NCI-H345 (cell line): ENCODE measurements at places on chromosomes 13 and 19.
A peak's percentile ranks its signal among the peaks of the same experiment; 100 is the strongest.

- DNase-seq, result no peak
Observed at GRCh38 chr13:75263741-75264407, 218.1 kb downstream of the TBC1D4 start.

- DNase-seq, result no peak
Observed at GRCh38 chr13:74197677-74198429, 63.6 kb upstream of the KLF12 start.

- DNase-seq, result no peak
Observed at GRCh38 chr13:41546372-41547190, 89.2 kb downstream of the RGCC start.

DNA sequence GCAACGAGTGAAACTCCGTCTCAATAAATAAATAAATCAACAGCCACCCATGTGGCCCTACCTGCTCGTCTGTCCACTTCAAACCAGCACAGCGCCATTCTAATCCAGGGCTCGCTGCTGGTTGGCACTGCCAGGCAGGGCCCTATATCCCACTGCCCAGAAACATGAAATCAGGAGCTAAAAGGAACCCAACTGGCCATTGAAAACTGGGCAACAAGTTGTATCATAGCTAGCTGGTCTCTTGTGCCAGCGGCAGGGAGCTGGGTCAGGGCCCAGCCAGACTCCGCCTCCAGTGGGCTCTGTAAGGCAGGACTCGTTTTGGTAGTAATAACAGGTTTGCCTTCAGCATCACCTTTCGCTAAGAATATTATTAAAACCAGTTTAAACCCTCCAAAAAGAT lies 39.3 kb downstream of the GGACT start:
- DNase-seq, result no peak

GRCh38 chr19:6073858-6074708 lies 36.2 kb downstream of the RFX2 start:
- DNase-seq, result no peak

- no peak for DNase-seq
Observed at GRCh38 chr19:3017923-3018322, 11.2 kb downstream of the TLE2 start.

DNA sequence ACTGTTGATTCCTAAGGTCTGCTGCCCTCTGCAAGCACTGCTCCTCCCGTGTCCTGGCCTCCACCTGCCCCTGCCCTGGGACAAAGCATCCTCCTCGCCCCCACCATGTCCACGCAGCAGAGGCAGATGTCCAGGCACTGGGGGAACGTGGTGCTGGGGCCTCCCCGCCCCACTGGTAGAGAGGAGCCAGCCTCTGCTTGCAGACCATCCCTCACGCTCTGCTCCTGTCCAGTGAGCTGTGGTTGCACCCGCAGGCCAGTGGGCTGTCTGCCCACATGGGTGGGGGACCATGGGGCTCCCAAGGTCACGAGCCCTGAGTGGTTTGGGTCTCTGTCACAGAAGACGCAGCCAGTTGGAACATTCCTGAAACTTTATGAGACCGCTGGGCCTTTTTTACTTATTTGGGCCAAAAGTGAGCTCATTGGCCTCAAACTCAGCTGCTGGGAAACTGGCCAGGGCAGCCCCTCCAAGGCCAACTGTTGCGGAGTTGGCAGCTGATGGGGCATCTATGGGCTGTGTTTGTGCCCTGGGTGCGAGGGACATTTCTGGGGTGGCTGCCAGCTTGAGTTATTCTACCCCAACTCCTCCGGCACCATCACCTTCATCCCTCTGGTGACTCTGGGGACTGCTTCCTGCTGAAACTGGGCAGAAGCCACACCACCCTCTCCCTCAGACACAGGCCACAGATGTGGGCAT lies 64.8 kb upstream of the F7 start:
- no peak for DNase-seq

GRCh38 chr13:114124921-114125320 lies 7.5 kb downstream of the RASA3 start:
- DNase-seq, result no peak

DNA sequence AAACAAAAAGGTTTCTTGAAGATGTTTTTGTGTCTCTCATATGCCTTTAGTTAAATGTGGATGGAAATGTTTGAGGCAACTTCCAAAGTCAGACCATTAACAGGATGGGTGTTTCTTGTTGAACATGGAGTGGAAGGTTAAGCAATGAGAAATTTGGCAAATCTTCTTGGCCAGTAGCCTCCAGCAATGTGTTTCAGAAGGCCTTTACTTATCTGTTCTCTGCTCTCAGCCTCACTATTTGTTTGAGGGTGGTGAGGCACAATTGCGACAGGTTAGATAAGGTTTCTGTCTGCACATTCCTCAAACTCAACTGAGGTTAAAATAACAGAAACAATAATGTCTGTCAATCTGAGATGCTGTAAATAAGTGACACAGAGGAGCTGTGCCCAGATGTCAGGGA lies 1019.0 kb downstream of the DIAPH3 start:
- no peak for DNase-seq

DNA sequence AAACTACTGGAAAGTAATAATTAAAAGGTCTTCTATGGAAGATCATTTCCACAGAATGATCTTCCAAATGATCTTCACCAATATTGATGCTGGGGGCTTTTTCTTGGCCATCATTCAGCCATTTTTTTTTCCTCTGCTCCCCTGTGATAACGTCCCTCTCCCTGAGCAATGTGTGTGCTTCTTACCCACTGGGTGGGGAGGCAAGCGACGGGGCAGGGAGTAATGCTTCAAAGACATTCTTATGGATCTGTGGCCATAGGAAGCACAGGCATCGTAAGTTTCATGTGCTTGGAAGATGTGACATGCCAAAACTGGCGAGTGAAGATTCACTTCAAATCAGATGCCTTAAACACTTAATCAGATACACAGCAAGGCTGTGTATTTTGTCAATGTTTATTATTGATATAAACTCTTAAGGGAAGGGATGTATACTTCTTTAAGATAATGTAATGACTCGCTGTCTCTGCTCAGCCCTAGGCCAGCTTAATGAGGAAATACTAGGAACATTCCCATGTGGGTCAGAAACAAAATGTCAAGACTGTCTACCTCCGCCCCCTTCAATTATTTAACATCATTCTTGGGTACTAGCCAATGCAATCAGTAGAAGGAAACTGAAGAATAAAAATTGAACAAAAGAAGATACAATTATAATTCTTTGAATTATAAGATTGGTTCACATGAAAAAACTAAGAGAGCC lies 34.1 kb upstream of the SERPINE3 start:
- DNase-seq, result no peak

- DNase-seq, result peak; percentile 76
Observed at GRCh38 chr13:50529154-50529882, 314.2 kb downstream of the DLEU7 start.

DNA sequence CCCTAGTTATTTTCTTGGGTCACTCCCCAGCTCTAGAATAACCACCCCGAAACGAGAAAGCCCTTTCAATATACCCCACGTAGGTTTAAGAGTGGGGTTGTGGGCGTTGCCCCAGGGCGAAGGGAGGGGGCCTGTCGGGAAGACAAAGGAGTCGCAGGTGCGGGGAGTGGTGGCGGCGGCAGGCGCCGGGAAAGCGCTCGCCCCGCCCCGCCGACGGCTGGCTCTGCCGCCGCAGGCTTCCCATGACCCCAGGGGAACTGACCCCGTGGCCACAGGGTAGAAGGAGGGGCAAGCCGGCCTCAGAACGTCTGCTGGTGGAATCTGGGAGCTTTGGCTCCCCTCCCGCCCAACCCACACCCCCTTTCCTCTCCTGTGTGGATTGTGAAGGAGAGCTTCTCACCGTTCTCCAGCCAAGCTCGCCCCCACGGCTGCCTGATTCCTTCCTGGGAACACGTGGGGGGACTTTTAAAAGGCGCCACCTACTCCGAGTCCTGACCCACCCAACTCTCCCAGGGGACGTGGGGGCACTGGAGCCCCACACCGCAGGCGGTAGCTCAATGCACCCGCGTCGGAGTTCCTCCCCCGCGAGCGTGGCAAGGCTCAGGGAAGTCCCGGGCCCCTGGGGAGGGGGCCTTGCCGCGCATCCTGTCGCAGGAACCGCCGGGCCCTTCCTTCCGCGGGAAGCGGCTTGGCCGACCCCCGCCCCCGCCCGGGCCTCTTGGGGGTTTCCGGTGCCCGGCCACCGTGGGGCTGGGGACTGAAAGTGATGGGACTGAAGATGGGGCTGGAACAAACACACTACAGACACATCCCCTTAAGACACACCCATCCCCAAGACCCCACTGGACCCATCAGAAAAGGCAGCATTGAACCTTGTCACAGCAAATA lies 5.5 kb downstream of the IER2 start:
- no peak for DNase-seq

GRCh38 chr13:40063278-40063698 lies 407.8 kb downstream of the COG6 start:
- DNase-seq, result no peak

DNA sequence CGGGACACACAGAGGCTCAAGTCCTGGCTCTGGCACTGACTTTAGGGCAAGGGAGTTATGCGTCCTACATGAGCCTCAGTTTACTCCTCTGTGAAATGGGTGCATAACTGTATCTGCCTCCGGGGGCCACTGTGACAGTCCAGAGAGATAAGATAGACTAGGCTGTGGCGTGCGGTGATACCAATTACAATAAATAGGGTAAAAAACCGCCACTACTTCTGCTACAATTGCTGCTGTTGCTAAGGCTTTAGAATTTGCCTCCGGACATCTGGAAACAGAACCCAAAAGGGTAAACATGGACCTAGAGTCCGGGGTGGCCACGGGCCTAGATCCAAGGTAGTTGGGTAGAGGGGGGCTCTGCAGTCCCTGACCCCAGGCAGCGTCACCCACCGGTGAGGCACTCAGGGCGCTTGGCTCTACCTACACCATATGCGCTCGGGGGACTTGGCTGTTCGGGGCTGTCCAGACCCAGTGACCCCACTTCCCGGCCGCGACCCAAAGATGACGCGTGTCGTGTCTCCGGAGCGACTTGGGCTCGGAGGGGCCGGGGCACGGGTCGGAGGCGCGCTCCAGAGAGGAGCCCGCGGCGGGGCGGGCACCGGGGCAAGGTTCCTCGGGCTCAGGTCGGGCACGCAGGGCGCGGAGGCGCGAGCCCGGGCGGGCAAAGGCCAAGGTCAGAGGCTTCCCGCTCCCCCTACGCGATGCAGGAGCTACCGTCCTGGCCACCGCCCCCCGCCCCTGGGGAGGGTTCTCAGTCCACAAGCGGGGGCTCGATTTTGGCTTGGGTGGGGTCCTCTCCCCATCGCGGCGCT lies 1.1 kb downstream of the INSR start:
- DNase-seq, result peak; percentile 8

- DNase-seq, result peak; percentile 40
Observed at GRCh38 chr19:47445937-47446402, 25.7 kb downstream of the SLC8A2 start.

GRCh38 chr19:2813235-2814160 lies 6.2 kb upstream of the ZNF554 start:
- no peak for DNase-seq

DNA sequence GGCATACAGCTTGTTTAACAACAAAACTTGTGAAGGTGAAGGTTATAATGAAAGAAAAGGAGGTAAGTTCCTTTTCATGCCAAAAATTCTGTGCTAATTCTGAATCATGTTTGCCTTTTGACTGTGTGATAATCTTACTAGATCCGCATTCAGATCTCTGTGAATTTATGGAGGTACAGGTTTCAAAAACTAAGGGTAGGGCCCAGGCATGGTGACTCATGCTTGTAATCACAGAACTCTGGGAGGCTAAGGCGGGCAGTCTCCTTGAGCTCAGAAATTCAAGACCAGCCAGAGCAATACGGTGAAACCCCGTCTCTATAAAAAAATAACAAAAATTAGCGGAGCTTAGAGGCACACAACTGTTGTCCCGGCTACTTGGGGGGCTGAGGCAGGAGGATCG lies 45.9 kb downstream of the PCDH9 start:
- DNase-seq, result no peak

DNA sequence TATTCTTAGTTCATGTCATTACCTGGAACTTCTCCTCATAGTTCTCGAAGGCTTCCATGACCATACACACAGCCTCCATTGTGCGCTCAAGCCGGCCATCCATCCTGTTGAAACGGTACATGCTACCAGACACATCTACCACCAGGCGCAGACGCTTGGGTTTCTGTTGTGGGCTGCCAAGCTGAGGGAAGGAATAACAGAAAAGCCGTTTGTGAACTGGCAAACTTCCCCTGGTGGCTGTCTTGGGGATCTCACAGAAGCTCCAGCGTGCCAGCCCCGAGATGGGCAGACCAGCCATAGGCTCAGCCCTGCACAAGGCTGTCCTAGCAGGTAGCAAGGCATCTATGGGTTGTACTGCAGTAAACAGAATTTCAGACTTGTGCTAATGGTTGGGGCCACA lies 130.1 kb downstream of the RGCC start:
- no peak for DNase-seq

GRCh38 chr13:64482373-64482772 lies 2747.8 kb downstream of the PCDH9 start:
- DNase-seq, result no peak

GRCh38 chr13:40231311-40231710 lies 435.1 kb downstream of the FOXO1 start:
- no peak for DNase-seq

GRCh38 chr13:46386392-46387063 lies 524 bp downstream of the RUBCNL start:
- no peak for DNase-seq

DNA sequence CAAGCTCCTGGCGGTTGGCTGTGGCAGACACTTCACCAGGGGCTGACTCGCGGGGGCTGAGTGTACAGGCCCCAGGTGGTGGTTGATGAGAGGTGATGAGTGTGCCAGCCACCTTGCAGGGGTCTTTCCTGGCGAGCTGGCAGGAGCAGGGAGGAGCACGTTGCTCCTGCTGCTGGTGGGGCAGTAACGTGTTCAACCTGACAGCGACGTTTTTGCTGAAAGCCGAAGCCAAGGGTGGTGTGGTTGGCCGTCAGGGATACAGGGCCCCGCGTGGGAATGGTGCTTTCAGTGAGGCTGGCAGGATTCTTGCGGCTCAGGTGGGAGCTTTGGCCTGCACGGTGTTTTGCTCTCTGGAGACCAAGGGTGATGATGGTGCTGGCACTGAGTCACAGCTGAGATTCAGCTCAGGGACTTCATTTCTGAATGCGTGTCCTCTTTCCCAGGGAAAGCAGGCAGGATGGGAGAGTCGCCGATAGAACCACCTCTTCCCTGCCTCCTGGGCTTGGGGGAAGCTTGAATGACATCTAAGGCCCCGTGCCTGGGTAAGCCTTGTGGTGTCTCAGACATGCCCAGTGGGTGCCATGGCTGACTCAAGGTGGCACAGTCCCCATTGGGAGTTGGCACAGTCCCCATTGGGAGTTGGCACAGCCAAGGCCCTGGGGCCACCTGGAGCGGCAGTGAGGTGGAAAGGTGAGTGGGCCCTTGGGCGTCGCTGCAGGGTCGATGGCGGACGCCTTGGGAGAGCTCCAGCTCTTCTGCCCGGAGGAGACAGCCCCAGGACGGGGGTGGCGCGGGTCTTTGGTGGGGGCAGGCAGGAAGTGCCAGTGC lies 8.8 kb downstream of the DAZAP1 start:
- no peak for DNase-seq

GRCh38 chr19:46265217-46265828 lies 31.5 kb upstream of the HIF3A start:
- peak; percentile 63 for DNase-seq
